ENCODE measurements at places on chromosomes 4 and X. TPM values are rescaled to one million over a fixed set of nuclear protein-coding genes. Genes with fewer than 3 reads are reported as not detected.

GRCh38 chrX:31291131-31291530 is 219.3 kb upstream of the FTHL17 start:
- DNase-seq, result no peak

ADH1B gene
- total RNA-seq, result 97.0 TPM

SYN1 gene
- total RNA-seq, result 0.63 TPM

COL4A6 gene
- 39.0 TPM for total RNA-seq

All from urinary bladder (tissue), 4 donors.